Immature natural killer cell (primary cell): ENCODE measurements at places on chromosomes 5 and 9. TPM values are rescaled to one million over a fixed set of nuclear protein-coding genes. Genes with fewer than 3 reads are reported as not detected.

Gene SPEF2
- 2.2 TPM for polyA plus RNA-seq

Gene GPR151
- polyA plus RNA-seq: not detected

Gene RASEF
- polyA plus RNA-seq: not detected

Gene MAPK9
- polyA plus RNA-seq: 38.2 TPM

Gene LRRC19
- polyA plus RNA-seq: 0.34 TPM

Gene CHSY3
- 0.06 TPM for polyA plus RNA-seq

Gene WHRN
- 1.0 TPM for polyA plus RNA-seq

Gene FOXD4L4
- polyA plus RNA-seq: not detected

Gene GRM6
- not detected for polyA plus RNA-seq

Gene CCL27
- polyA plus RNA-seq: not detected

Gene SLC6A19
- polyA plus RNA-seq: not detected

Gene PCDHGA12
- not detected for polyA plus RNA-seq

Gene TMEM171
- 3.5 TPM for polyA plus RNA-seq

Gene SH3RF2
- polyA plus RNA-seq: not detected

Gene SLC2A8
- polyA plus RNA-seq: 14.5 TPM

Gene ARID3C
- polyA plus RNA-seq: not detected

Gene ANKRD18A
- not detected for polyA plus RNA-seq

Gene PLPPR1
- not detected for polyA plus RNA-seq

Gene FAT2
- not detected for polyA plus RNA-seq

Gene IFNE
- polyA plus RNA-seq: not detected

Gene NPR3
- polyA plus RNA-seq: 0.04 TPM

Gene GFI1B
- polyA plus RNA-seq: 1.8 TPM

Gene AK8
- polyA plus RNA-seq: 1.9 TPM

Gene IFNA13
- not detected for polyA plus RNA-seq

Gene WDR38
- polyA plus RNA-seq: not detected

Gene GRIA1
- not detected for polyA plus RNA-seq

Gene POLE3
- polyA plus RNA-seq: 204 TPM

Gene NSUN2
- 21.0 TPM for polyA plus RNA-seq

Gene SLC36A2
- polyA plus RNA-seq: not detected

Gene DEPDC1B
- 0.88 TPM for polyA plus RNA-seq

Gene ANKDD1B
- polyA plus RNA-seq: 0.71 TPM

Gene MYOT
- polyA plus RNA-seq: not detected

Gene TEK
- polyA plus RNA-seq: not detected

Gene AMACR
- 11.2 TPM for polyA plus RNA-seq

Gene PAEP
- polyA plus RNA-seq: not detected

Gene NR5A1
- polyA plus RNA-seq: not detected

Gene SH3TC2
- 0.47 TPM for polyA plus RNA-seq

Gene SPRY4
- polyA plus RNA-seq: not detected

Gene ADAMTS13
- not detected for polyA plus RNA-seq

Gene SLC35D2
- polyA plus RNA-seq: 16.0 TPM

Gene CD14
- polyA plus RNA-seq: 5.3 TPM

Gene PCDHB1
- polyA plus RNA-seq: not detected
